T-cell (primary cell): ENCODE measurements at places on chromosomes 16 and 17. TPM values are rescaled to one million over a fixed set of nuclear protein-coding genes. Genes with fewer than 3 reads are reported as not detected.

TIMP2 gene
- 6.5 TPM for total RNA-seq

TRIM72 gene
- total RNA-seq = 0.09 TPM

MSLN gene
- total RNA-seq = not detected

MYL11 gene
- 0.91 TPM for total RNA-seq

CCNF gene
- total RNA-seq = 4.0 TPM

- DNase-seq = no peak
- H3K4me1 ChIP-seq = peaks cover 21% of the 10 kb centered on the region
- peak overlapping the region; percentile 99 for H3K4me3 ChIP-seq
- H3K36me3 ChIP-seq = peaks cover 18% of the 10 kb centered on the region
Measured at GRCh38 chr16:28984091-28984490, 761 bp upstream of the LAT start.

- H3K27me3 ChIP-seq = no peaks in the 10 kb centered on the region
- no peaks in the 10 kb centered on the region for H3K36me3 ChIP-seq
- no peak overlapping the region for H3K27ac ChIP-seq
- DNase-seq = no peak
- no peaks in the 10 kb centered on the region for H3K4me1 ChIP-seq
- H3K4me3 ChIP-seq = no peak overlapping the region
Measured at GRCh38 chr17:48799069-48799723, 17.8 kb downstream of the TTLL6 start.

GRCh38 chr17:79341816-79342215 is 267.2 kb downstream of the ENGASE start:
- no peaks in the 10 kb centered on the region for H3K36me3 ChIP-seq
- H3K27me3 ChIP-seq = no peaks in the 10 kb centered on the region
- no peaks in the 10 kb centered on the region for H3K4me1 ChIP-seq
- DNase-seq = no peak
- H3K4me3 ChIP-seq = no peak overlapping the region

DNA sequence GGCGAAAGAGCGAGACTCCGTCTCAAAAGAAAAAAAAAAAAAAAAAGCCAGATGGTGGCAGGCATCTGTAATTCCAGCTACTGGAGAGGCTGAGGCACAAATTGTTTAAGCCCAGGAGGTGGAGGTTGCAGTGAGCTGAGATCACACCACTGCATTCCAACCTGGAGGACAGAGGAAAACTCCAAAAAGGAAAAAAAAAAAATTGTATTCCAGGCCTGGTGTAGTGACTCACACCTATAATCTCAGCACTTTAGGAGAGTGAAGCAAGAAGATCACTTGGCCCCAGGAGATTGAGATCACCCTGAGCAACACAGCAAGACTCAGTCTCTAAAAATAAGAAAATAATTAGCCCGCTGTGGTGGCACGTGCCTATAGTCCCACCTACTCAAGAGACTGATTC is 20.1 kb downstream of the HBQ1 start:
- H3K4me1 ChIP-seq = no peaks in the 10 kb centered on the region
- no peak overlapping the region for H3K4me3 ChIP-seq
- H3K36me3 ChIP-seq = peaks cover 19% of the 10 kb centered on the region
- H3K27me3 ChIP-seq = no peaks in the 10 kb centered on the region
- no peak overlapping the region for H3K27ac ChIP-seq

DNA sequence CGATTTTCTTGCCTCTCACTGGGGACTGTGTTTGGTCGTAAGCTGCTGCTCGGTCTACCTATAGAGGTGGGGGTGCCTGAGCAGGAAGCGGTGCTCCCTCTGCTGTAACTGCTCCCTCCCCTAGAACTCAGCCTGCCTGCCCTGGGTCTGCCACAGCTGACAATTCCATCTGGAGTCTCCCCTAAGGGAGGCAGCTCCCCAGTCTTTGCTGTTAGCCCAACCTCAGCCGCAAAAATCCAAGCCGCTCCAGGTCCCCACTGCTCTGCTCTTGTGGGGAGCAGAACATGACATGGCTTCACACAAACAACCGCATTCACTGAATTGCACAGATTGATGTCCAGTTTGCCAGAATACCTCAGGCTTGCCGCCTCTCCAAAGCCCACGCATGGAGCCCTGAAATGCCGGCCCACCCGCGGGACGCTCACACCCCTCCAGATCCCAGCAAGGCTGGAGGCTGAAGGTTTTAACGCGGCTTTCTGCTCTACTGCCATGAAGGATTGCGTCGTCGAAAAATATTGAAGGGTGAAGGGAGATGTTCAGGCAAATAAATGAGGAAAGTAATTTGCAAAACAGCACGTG is 221.5 kb upstream of the FOXF1 start:
- H3K4me3 ChIP-seq = no peak overlapping the region
- peaks cover 20% of the 10 kb centered on the region for H3K27me3 ChIP-seq
- H3K36me3 ChIP-seq = no peaks in the 10 kb centered on the region
- DNase-seq = no peak
- H3K4me1 ChIP-seq = no peaks in the 10 kb centered on the region
- no peak overlapping the region for H3K27ac ChIP-seq

- no peak overlapping the region for H3K27ac ChIP-seq
- no peaks in the 10 kb centered on the region for H3K4me1 ChIP-seq
- no peak overlapping the region for H3K4me3 ChIP-seq
- no peak for DNase-seq
- no peaks in the 10 kb centered on the region for H3K27me3 ChIP-seq
- no peaks in the 10 kb centered on the region for H3K36me3 ChIP-seq
Measured at GRCh38 chr17:36749493-36749892, 148.1 kb downstream of the MRM1 start.

GRCh38 chr16:78524066-78524595 is 424.7 kb downstream of the WWOX start:
- no peaks in the 10 kb centered on the region for H3K36me3 ChIP-seq
- no peaks in the 10 kb centered on the region for H3K27me3 ChIP-seq
- H3K4me1 ChIP-seq = no peaks in the 10 kb centered on the region
- H3K27ac ChIP-seq = no peak overlapping the region
- DNase-seq = no peak
